ENCODE measurements at places on chromosomes 1 and 21.

GRCh38 chr1:34292472-34292871, 115.8 kb downstream of the C1orf94 start:
- no peak for DNase-seq

DNA sequence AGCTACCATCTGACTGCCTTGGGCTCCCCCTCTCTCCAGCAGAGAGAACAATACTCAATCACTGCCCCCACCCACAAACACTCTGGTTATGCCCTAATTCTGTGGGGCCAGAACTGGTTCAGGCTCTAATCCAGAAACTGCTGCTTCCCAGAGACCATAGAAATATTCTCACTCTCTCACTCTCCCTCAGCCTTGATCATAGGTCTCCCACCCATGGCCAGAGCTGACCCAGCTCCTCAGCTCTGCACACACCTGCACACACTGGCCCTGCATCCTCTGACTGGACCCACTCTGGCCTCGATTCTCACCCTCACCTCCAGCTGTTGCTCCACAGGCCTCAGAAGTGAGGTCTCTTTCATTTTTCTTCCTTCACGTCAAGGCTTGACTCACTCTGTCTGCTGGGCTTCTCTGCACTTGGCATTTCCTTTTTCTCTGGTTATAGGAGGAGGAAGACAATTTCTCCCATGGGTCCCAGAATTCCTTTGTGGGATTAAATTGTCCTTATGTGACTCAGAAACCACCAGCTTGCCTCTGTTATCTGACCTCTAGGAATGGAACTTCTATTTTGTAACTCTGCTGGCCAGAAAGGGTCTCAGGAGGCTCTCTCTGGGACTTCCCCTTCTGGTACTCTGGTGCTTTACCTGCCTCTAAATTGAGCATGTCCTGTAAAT, 15.6 kb upstream of the ZMYM6 start:
- DNase-seq = no peak

GRCh38 chr1:223492044-223492443, 98.8 kb downstream of the CCDC185 start:
- no peak for DNase-seq

DNA sequence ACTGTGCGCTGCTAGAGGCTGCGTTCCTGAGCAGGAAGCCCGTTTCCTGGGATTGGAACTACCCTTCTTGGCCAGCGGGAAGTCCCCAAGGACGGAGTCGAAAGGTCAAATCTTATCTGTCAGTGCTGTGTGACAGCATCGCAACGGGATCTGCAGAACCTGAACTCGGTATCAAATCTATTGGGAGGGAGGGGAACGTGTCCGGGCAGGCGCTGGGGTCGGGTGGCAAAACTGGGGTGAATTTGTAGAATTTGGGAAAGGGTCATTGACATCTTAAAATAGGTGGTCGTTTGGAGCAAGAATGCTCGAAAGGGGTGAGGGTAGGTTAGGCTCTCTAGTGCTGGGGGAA, 725 bp upstream of the ARPC5 start:
- DNase-seq = no peak

- no peak for DNase-seq
Measured at GRCh38 chr1:176656257-176656995, 193.5 kb downstream of the PAPPA2 start.

DNA sequence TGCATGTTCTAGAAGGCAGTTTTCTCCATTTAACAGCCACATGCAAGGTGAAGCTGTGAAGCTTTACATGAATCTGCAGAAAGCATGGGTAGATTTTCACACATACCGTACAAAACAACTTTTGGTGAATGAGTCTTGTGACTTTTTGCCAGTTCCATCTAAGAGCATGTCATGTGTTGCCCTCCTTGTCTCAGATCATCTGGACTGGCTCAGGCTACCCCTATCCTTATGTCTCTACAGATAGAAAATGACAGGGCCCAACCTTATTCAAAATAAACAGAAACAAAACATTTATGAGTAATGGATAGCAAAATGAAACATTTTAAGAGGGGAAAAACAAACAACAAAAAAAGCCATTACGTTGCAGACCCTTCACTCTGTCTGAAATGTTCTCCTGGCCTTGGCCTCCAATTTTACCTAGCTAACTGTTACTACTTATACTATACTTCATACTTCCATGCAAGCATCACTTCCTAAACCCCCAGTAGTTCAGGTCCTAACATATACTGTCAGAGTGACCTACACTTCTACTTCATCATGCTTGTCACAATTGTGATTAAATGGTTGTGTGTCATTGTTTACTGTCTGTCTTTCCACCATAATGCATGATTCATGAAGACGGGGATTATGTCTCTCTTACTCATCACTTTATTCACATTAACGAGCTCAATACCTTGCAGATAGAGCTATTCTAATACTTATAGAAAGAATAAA, 39.0 kb downstream of the LRRC8C start:
- DNase-seq = no peak

GRCh38 chr1:185804206-185804605, 70.0 kb downstream of the HMCN1 start:
- DNase-seq = no peak

DNA sequence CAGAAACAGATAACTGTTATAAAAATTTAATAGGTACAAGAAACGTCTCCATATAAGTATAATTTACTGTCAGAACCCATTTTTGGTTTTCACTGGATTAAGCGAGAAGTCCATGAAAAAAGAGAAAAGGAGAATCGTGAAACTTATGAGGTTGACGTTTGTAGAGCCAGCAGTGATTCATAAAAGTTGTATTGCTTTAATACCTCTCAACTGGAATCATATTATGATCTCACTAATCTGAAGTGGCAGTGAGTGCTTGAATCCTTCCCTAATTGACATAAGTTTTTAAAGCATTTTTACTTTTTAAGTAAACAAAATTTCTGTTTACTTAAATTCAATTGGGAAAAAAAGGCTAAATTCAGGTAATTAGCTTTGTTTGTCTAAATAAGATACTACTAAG, 315.3 kb downstream of the TPR start:
- DNase-seq = no peak

DNA sequence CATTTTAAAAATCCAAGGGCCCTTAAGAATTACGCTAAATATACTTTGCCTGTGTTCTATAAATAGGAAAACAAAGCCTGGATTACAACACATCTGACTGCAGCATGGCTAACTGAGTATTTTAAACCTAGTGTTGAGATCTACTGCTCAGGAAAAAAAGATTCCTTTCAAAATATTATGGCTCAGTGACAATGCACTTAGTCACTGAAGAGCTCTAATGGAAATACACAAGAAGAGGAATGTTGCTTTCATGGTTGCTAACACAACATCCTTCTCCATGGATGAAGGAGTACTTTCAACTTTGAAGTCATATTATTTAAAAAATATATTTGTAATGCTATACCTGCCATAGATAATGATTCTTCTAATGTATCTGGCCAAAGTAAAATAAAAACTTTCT, 248.3 kb upstream of the NEGR1 start:
- DNase-seq = no peak

- no peak for DNase-seq
Measured at GRCh38 chr1:182121787-182122186, 60.3 kb upstream of the ZNF648 start.

GRCh38 chr1:243316366-243316989, 60.6 kb downstream of the SDCCAG8 start:
- DNase-seq = no peak

DNA sequence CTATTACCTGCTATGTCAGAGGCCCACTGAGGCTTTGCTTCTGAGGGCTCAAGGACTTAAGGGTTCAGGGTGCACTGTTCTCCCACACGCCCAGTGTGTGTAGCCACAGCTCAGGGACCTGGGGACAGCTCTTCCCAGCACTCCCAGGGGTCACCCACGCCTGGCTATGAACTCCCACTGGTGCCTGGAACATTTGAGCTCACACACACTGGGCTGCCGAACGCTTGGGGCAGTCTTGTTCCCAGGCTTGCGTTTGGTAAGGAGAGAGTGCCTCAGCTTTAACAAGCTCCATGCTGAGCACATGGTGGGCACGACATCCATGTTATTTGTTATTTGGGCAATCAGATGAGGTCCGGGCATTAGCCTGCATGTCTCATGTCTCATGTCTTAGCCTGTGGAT, 37.6 kb downstream of the STUM start:
- no peak for DNase-seq

DNA sequence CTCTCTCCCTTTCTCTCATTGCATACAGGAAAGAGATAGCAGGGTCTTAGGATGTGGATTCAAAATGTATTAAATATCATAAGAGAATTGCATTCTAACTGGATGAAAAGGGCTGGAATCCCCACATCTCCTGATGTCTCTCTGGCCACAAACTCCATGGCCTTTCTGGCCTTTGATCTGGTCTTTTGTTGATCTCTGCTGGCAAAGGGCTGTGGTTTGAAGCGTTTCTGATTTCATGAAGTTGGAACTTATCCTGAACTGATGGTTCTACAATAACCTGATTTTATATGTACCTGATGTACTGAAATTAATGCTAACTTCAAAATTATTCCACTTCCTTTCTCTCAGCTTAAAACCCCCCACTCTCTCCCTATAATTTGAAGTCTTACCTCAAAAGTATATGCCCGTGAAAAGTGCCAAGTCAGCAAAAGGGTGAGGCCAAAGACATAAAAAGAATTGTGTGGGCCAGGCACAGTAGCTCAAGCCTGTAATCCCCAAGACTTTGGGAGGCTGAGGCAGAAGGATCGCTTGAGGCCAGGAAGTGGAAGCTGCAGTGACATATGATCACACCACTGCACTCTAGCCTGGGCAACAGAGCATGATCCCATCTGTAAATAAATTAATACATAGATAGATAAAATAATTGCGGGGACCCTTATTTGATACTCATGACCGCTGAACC, 6.4 kb upstream of the KIF14 start:
- no peak for DNase-seq

DNA sequence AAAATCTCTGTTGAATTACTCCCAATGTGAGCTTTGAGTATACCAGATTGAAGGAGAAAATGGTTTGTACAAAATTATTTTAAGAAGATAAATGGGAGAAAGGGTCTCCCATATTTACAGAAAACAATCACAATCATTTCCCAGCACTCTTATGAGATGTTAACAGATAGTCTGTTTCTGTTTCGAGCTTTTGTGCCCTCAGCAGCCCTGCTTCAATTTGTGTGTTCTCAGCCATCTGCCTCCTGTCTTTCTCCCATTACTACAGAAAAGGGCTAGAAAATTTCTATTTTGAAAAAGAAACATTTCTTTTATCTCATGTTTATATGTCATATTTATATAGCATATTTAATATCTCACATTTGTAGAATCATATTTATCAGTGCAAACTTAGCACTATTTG, 498.4 kb downstream of the TTLL7 start:
- DNase-seq = no peak

GRCh38 chr1:231396643-231397042, 25.4 kb downstream of the EGLN1 start:
- no peak for DNase-seq

GRCh38 chr21:38498057-38498833, at the start of gene ERG:
Gene ERG (minus strand): TSS chr21:38498477. CDS start chr21:38498380, 97 bp downstream.
- DNase-seq = no peak

DNA sequence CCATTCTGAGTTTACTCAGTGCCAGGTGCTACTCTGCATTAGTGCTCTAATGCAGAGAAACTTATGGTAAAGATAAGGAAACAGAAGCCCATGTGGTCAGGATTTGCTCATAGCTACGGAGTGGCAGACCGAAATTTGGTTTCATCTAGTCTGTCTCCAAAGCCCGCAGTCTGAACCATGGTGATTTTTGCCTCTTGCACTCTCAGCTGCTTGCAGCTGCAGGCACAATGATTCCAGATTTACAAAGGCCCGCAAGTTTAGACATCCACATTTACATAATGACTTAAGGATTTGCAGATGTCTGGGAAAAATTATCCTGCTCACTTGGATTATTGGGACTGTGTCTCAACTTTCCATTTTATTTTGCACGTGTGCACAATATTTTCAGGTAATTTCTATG, 161.3 kb upstream of the KCNJ6 start:
- DNase-seq = no peak

DNA sequence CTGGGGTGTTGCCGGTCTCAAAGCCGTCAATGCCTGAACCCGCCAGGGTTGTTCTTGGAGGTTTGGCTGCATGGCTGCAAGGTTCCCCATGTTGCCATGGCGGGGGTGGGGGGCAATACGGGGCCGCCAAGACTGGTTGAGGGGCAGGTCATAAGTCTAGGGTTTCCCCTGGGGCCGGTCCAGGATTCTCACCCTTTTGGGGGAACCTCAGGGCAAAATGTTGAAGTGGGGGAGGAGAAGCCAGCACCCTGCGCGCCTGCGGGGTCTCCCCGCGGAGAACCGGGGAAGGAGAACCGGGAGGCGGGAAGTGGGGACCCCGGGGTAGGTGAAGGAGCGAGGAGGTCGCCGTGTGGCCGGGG, 401 bp upstream of the ARHGEF10L start:
- no peak for DNase-seq

DNA sequence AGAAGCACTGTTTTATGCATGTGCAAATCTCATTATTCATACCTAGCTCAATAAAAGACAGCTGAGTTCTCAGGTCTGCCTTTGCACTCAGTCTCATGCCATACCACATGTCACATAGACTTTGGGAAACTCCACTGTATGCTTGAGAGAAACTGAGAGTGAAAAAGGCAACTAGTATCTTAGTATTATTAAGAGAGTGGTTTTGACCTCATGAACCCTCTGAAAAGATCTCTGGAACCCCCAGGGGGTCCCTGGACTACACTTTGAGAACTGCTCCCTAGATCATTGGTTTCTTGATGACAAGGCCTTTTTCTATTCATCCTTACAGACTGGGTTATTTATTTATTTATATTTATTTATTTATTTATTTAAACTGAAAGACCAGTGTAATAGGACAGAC, 3.7 kb upstream of the RHEX start:
- DNase-seq = no peak

GRCh38 chr1:90706437-90707362, 10.4 kb downstream of the BARHL2 start:
- DNase-seq = no peak

- DNase-seq = no peak
Measured at GRCh38 chr1:234861024-234861620, 251.1 kb upstream of the IRF2BP2 start.

DNA sequence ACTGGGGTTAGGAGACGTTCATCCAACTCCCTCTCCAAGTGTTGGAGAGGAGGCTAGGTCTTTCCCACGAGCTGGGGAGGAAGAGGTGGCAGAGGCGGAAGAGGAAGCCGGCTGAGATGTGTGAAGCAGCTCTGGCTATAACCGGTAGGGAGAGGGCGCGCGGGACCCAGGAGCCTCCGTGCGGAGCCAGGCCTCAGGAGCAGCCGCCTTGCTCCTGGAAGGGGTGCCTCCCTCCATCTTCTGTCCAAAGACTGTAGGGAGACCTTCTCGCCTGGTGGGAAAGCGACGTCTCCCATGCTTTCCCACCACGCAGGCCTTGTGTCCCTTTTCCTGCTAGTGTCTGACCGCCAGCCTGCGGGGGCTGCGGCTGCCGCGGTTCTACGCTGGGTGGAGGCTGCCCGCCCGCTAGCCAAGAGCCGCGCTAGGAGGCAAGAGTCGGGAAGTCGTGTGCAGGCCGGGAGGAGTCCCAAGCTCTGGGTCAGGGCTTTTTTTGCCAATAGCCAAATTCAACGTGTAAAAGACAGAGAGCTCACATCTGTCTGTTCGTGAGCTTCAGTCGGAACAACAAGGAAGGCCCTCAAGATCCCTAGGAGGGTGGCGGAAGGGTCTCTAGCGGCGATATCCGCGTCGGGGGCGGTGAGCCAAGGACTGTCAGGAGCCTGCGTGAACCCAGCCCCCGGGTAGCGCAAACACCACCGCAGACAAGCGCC, 8.4 kb upstream of the NBPF11 start:
- DNase-seq = no peak

- DNase-seq = no peak
Measured at GRCh38 chr21:31184459-31184858, 146.2 kb upstream of the KRTAP19-8 start.

Measured in COR-L47 (cell line).